ENCODE measurements at places on chromosomes 1 and 21. TPM values are rescaled to one million over a fixed set of nuclear protein-coding genes. Genes with fewer than 3 reads are reported as not detected.

The TMEM39B gene
- polyA plus RNA-seq = 18.0 TPM

The RUNX3 gene
- polyA plus RNA-seq = 0.69 TPM

The LCE2C gene
- not detected for polyA plus RNA-seq

DNA sequence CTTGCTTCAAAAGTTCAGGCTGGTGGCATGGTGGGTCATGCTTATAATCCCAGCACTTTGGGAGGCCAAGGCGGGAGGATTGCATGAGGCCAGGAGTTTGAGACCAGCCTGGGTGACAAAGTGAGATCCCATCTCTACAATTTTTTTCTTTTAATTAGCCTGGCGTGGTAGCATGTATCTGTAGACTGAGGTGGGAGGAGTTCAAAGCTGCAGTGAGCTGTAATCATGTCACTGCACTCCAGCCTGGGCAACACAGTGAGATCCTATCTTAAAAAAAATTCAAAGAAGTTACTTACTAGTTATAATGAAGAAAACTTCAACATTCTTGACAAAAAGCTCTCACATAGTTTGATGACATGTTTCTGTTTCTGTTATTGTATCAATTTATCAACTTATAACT lies 45.2 kb downstream of the SAMSN1 start:
- no peak for DNase-seq

GRCh38 chr1:233620065-233620464 lies 6.2 kb downstream of the KCNK1 start:
- DNase-seq = no peak

GRCh38 chr21:44955798-44956175 lies 16.0 kb downstream of the SLX9 start:
- DNase-seq = no peak

All from right renal cortex interstitium (tissue), 3 donors.